ENCODE measurements at places on chromosomes 11 and 22.

GRCh38 chr11:93829598-93829997 lies 20.8 kb downstream of the VSTM5 start:
- DNase-seq = no peak

GRCh38 chr22:32396746-32397145 lies 15.3 kb downstream of the RTCB start:
- no peak for DNase-seq

- DNase-seq = no peak
Observed at GRCh38 chr11:109785714-109786113, 307.5 kb upstream of the ZC3H12C start.

GRCh38 chr11:36253238-36253637 lies 36.0 kb downstream of the COMMD9 start:
- no peak for DNase-seq

DNA sequence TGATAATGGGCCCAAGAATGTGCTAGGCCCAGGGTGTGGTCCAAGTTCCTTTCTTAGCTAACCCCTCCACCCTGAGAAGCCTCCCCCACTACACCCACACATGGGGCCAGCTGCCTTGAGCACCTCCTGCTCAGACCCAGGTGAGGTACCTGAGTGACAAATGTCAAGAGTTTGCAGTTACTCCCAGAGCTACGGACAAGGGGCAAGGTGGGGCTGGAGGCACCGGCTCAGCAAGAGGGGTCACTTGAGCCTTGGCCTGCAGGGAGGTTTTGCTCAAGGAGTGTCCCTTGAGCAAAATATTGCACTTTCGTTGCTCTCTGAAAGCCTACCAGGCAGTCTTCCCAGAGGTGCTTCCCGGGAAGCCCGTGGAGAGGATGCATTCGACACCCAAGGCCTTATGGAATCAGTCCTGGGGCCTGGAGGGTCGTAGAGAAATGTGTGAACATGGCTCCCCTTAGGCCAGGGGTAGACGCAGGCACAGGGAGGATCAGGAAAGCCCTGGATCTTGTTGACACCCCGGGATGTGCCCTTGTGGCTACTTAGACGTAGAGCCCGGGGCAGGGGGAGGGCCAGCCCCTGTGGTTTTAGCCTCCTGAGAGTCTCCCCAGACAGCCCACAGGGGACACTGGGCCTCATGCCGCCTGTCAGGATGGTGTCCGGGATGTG lies 114.2 kb downstream of the KCNQ1 start:
- no peak for DNase-seq

DNA sequence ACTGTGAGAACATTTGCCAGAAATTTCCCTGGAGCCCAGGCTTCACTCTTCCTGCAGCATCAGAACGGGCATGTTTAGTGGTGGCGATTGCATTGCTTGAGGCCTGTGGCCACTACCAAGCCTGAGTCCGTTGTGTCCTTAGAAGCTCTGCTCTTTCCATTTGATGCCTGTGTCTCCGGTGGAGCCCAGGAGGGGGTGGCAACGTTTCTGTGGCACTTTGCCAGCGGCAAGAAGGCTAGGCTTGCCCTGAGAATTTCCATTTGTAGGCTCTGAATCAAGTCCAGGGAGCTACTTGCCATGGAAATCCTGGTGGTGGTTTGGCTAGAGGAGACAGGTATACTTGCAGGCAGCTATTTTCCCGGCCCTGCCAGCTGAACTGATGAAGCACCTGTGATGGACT lies 47.1 kb downstream of the ADAMTS8 start:
- no peak for DNase-seq

DNA sequence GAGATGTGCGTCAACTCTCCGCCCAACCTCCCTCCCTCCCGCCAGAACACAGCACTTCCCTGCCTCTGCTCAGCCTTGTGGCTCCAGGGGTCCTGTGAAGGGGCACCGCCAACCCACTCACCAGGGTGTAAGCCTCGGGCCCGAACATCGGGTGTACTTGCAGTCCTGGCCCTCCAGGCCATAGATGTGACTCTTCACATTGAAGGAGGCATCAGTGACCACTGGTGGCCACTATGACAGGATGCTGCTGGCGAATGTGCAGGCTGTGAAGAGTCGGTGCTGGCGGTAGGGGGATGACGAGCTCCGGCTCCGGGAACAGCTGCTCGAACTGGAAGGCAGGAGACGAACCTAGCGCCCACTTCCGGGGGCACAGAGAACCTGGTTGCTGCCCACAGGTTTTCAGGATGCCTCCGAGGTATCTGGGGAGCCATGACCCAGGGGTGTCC lies 97.4 kb downstream of the MED15 start:
- no peak for DNase-seq

GRCh38 chr22:29840498-29840897 lies 2.4 kb upstream of the ASCC2 start:
- no peak for DNase-seq

DNA sequence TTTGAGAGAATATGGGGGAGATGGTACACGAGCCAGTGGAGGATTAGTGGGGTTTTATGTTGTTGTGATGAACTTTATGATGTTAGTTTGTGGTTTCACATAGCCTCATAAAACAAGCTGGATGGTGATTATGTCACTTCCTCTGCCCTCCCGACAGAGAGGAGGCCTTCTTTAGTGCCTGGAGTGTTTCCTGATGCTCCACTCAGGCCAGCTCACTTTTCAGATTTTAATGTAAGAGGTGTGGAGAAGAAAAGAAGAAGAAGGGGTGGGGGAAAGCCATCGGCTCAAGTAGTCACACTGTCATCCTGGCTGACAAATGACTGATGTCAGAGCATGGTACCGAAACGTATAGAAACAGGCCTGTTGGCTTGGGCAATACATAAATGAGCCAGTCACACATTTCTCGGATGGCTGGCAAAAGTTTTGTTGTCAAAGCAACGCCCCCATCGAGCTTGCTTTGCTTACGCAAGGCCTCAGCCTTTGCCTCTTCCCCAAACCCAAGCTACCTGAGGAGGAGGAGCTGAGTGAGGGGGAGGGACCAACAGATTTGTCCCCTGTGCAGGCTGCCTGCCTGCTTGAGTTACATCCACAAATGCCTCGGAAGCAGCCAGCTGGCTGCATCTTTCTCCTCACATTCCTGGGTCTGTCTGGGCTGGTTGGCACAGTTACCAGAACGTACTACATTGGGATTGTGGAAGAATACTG lies at the start of gene HEPHL1:
Gene HEPHL1, plus strand, starts transcription at position 578 of the 705 bp plus-strand sequence. Its CDS starts 15 bp downstream, at position 593.
- no peak for DNase-seq

GRCh38 chr11:45913514-45913913 lies 4.2 kb downstream of the PEX16 start:
- no peak for DNase-seq

DNA sequence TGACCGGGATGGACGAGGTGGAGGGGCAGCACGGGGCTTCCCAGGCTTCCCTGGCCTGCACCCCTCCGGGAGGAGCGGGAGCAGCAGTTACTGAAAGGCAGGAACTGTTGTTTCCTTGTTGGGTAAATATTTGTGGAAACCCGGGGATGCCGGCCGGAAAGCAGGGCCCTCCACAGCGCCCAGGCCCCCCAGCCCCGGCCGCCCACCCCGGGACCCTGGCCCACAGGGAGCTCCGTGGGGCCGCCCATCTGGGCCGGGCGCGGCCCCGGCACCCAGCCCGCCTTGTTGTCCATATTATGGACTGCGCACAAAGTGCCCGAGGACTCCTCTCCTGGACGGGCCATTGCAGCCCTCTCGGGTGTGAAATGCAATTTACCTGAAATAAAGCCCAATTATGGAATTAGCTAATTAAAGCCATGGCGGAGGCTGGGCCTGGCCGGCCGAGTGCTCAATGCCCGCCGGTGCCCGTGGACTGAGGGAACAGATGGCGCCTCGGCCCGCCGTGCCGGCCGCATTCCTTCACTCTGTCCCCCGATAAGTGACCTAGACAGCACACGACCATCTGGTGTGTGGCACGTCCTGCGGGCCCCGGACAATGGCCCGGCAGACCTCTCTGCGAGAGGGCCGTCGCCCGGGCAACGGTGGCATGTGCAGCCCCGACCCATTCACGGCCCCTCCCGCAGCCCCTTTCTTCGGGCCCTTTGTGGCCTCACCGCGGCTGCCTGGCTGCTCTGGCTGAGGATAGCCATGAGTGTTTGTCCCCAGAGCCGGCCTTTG lies 35.4 kb downstream of the CDKN1C start:
- no peak for DNase-seq

GRCh38 chr22:28788601-28789000 lies 11.8 kb downstream of the XBP1 start:
- DNase-seq = no peak

- DNase-seq = no peak
Observed at GRCh38 chr22:26289611-26290101, 120.4 kb downstream of the SEZ6L start.

GRCh38 chr11:122646549-122647340 lies 8.8 kb upstream of the UBASH3B start:
- DNase-seq = no peak

GRCh38 chr11:74683279-74683871 lies 47.9 kb downstream of the CHRDL2 start:
- DNase-seq = peak; percentile 13

GRCh38 chr11:64620381-64620971 lies 29.5 kb downstream of the SLC22A12 start:
- no peak for DNase-seq

- no peak for DNase-seq
Observed at GRCh38 chr22:31748490-31748889, 1.4 kb downstream of the PRR14L start.

- no peak for DNase-seq
Observed at GRCh38 chr11:57776031-57776521, 14.5 kb downstream of the CTNND1 start.

GRCh38 chr11:10379871-10380568 lies 75.0 kb upstream of the AMPD3 start:
- DNase-seq = no peak

DNA sequence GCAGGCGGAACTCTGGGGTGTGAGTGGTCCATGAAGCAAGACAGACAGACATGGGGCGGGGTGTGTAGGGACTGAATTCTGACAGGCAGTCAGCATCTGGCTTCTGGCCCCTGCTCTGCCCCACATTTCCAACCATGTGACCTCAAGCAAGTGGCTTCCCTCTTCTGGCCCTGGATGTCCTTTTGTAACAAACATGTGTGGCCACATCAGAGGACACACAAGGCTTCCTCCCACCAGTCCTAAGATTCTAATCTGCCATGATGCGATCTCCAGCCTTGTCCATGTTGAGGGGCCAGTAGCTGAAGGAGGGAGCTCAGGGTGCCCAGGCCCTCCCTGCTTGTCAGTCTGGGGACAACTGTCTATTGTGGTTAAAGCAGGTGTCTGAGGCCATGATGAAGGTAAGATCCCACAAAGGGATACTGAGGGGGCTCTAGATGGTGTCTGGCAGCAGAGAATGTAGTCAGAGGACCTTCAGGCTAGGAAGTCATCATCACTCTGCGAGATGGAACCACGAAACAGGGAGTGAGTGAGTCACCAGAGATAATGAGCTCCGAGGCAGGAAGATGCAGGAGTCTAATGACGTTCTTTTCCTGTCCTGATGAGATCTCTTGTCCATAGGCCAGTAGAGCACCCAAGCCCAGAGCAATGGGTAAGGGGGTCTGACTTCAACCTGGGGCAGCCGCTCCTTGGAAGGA lies 27.4 kb downstream of the DRD2 start:
- DNase-seq = no peak

GRCh38 chr22:44261861-44262595 lies 50.7 kb downstream of the SHISAL1 start:
- DNase-seq = no peak

- no peak for DNase-seq
Observed at GRCh38 chr11:36718451-36718850, 120.4 kb upstream of the RAG2 start.

DNA sequence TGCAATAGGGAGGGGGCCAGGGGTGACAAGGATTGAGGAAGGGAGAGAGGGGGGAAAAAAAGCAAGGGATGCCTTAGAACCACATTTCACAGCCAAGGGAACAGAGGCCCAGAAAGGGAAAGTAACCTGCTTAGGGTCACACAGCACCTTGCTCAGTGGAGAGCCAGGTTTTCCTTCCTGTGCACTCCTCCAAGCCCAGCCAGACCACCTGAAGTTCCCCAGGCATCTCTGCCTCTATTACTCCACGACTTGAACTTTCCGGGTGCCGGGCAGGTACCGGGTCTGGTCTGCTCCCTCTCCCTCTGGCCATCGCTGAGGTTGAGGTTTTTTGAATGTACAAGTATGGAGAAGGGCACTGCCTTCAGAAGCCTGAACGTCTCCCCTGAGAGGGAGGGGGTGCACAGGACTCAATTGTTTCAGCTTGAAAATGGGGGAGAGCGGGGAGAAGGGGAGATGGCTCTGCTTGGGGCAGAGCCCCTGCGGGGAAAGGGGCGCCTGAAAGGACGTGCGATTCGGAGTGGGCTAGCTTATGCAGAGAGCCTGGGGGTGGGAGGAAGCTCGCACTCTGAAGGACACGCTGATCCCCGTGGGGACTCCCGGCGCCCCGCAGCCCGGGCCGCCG lies 516 bp upstream of the SERPINH1 start:
- no peak for DNase-seq

- no peak for DNase-seq
Observed at GRCh38 chr11:57773026-57773598, 11.5 kb downstream of the CTNND1 start.

GRCh38 chr11:133547808-133548494 lies 15.7 kb upstream of the OPCML start:
- no peak for DNase-seq

GRCh38 chr11:114141863-114142580 lies 82.5 kb downstream of the ZBTB16 start:
- no peak for DNase-seq

GRCh38 chr11:102831489-102832440 lies 11.6 kb downstream of the MMP3 start:
- DNase-seq = peak; percentile 5

DNA sequence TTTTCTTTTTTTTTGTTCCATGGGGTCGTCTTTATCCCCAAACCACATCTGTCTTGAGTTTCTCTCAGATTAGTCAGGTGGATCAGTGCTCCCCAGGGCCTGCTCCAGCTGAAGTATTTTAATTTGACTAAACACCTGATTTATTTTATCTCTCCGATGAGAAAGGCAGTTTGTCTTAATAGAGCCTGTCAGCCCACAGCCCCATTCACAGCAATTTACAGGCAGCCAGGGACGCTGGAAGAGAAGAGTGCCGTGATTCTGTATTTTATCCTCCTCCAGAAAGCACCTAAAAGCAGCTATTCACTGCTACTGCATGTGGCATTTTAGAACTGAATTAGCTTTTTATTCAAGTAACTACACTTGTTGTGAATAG lies 164.5 kb downstream of the SOX6 start:
- DNase-seq = no peak

- DNase-seq = no peak
Observed at GRCh38 chr22:41429232-41429950, 17.2 kb downstream of the TOB2 start.
